ENCODE measurements at places on chromosomes 16 and 17.

- no peak for DNase-seq
Measured at GRCh38 chr16:65044873-65045272, 77.0 kb downstream of the CDH11 start.

DNA sequence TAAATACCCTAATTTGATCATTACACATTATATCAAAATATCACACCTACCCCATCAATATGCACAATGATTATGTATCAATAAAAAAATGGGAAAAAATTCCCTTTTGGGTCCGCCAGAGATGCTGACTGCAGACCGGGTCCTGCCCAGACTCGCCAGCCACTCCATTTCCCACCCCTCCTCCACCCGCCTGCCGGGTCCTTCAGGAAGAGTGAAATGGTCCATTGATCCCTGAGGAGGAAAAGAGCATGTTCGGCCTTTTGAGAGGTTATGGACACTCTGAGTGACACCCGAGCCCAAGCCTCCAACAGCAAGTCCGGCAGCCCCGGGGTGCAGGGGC, 123.9 kb upstream of the ZFHX3 start:
- no peak for DNase-seq

GRCh38 chr17:68699936-68700335, 98.8 kb upstream of the FAM20A start:
- DNase-seq, result no peak

- DNase-seq, result no peak
Measured at GRCh38 chr17:46124695-46125592, 68.3 kb downstream of the KANSL1 start.

GRCh38 chr16:278863-279366, 1.5 kb upstream of the ARHGDIG start:
- peak; percentile 69 for DNase-seq

GRCh38 chr17:29612094-29612403, 10.7 kb downstream of the CORO6 start:
- no peak for DNase-seq

GRCh38 chr17:48633266-48633677, 7.1 kb upstream of the HOXB9 start:
- DNase-seq, result no peak

GRCh38 chr17:75178453-75178852, 4.3 kb downstream of the SUMO2 start:
- peak; percentile 21 for DNase-seq

DNA sequence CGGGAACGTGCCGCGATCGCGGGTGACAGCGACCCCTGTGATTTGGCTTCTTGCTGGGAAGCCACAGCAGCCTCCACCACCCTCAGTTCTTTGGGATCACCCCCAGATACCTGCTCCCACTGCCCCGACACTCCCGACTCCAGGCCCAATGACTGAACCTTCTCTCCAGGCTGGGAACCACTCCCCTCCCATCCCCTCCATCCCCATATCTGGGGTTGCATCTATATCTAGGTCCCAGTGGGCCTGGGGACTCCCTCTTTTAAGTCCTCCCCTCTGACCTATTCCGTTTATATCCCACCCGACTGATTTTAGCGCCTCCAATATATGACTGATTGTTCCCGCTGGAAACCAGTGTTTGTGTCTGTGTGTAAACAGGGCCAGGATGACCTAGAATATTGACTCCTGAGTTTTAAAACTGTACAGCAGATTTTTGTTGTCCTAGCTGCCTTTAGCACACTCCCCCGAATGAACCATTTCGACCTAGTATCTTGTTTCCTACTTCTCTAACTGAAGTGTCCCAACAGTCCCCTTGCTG, 667 bp downstream of the PSMD3 start:
- no peak for DNase-seq

DNA sequence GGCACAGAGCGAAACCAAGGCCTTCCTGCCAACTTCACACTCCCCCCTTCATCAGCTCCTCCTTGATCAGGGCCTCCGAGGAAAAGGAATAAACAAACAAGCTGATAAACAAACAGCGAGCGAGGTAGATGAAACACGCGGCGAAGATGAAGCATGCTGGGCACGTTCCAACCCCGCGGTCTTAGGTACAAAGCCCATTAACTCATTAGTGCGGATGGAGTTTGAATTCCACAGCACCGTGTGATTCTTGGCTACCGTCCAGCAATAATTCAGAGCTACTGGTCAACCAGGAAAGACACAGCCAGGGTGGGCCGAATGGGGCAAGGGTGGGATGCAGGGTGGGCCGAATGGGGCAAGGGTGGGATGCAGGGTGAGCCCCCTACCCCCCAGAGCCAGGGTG, 67.3 kb downstream of the RBFOX3 start:
- DNase-seq, result no peak

DNA sequence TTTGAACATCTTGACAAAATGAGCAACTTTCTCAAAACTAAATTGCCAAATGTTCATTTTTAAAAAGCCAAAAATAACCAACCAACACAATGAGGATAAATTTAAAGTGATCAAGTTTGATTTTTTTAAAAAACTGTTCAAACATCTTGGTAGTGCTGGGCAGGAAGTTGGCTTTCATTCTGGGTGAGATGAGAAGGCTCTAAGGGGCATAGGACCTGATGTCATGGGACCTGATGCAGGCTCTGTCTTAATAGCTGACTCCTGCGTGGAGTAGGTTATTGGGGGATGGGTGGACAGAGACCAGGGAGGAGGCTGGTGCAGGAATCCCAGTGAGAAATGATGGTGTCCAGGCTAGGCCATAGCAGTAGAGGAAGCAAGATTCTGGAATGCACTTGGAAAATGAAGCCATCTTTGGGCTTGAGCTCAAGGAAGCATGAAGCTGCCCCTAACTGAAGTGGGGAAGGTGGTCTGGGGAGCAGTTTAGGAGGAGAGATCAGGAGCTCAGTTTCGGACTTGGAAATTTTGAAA, 20.4 kb downstream of the NLRC5 start:
- no peak for DNase-seq

DNA sequence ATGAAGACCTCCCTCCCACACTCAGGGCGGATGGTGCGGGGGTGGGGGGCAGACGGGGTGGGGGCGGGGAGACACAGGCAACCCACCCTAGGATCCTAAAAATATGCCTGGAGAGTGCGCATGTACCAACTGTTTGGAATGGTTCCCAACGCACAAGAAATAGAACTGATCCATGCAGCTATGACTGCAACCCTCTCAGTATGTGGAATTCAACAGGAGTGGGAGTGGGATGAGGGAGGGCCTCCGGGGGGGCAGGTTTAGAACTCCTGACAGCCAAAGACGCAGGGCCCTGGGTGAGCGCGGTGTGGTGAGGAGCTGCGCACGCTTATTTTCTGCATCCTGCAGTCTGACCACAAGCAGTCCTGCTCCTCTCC, 1.1 kb upstream of the P2RX5 start:
- no peak for DNase-seq

GRCh38 chr16:51051671-51052070, 99.4 kb downstream of the SALL1 start:
- DNase-seq, result no peak

DNA sequence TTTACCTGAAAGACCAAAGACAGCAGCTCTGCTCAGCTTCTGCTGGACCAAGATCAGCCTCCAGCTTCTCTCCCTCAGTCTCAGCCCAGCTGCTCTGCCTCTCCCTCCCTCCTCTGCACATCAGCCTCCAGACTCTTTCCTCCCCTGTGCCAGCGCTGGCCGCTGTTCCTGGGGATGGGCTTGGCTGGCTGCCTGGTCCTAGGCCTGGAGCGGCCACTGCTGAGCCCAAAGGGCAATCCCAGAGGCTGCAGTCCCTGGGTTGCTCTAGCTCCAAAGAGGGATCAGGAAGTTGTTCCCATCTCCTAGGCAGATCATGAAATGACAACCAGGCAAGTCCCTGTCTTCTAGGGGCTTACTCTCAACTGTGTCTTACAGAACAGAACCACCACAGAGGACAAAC, 31.3 kb downstream of the DCUN1D3 start:
- DNase-seq, result no peak

GRCh38 chr16:77657016-77657415, 65.3 kb upstream of the NUDT7 start:
- DNase-seq, result peak; percentile 2

DNA sequence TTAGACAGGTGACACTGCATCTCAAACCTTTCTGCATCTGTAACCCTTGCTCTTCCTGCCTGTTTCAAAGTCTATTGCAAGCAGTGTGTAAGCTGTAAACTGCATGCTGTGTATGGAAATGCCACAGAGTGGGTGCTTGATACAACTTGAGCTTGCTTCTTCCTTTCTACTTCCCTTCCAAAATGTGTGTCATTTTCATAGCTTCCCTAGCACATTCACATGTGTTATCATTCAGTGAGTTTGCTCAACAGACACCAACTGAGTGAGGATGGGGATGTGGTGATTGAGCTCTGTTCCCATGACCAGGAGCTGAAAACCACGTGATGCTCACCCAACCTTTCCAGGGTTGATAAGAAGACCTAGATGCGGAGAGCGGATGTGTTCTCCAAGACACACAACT, 111.1 kb downstream of the VAT1L start:
- no peak for DNase-seq

- DNase-seq, result no peak
Measured at GRCh38 chr16:89417352-89417751, 73.0 kb downstream of the ANKRD11 start.

- no peak for DNase-seq
Measured at GRCh38 chr17:73801455-73802100, 157.3 kb upstream of the SDK2 start.

GRCh38 chr17:62188713-62189112, 123.6 kb upstream of the MED13 start:
- no peak for DNase-seq

- no peak for DNase-seq
Measured at GRCh38 chr17:32871746-32872145, 5.2 kb downstream of the MYO1D start.

GRCh38 chr16:2973093-2973492, 3.9 kb downstream of the PAQR4 start:
- no peak for DNase-seq

GRCh38 chr16:49603956-49604355, 230.4 kb downstream of the C16orf78 start:
- no peak for DNase-seq

- no peak for DNase-seq
Measured at GRCh38 chr17:73580073-73580710, 64.1 kb downstream of the SDK2 start.

GRCh38 chr16:11140098-11140375, 116.0 kb downstream of the SOCS1 start:
- DNase-seq, result peak; percentile 78

DNA sequence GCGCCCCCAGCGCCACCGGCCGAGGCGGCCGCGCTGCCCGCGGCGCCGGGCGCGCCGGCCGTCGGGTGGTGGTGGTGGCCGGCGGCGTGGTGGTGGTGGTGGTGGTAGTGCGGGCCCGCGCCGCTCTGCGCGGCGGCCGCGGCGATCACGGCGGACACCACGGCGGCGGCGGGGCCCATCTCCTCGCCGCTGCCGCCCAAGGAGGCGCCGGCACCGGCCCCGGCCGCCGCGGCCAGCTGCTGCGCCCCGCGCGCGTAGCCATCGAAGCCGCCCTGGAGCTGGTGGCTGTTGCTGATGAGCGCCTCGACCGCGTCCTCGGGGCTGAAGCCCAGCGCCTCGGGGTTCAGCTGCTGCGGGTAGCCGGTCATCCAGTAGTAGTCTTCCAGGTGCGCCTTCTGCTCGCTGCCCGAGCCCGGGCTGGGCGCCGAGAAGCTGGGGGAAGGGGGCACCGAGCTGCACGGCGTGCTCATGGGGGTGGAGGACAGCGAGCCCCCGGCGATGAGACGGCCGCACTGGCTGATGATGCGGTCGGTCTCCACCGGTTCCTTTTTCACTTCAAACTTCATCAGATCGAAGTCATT, 1.2 kb downstream of the MAF start:
- peak; percentile 20 for DNase-seq

DNA sequence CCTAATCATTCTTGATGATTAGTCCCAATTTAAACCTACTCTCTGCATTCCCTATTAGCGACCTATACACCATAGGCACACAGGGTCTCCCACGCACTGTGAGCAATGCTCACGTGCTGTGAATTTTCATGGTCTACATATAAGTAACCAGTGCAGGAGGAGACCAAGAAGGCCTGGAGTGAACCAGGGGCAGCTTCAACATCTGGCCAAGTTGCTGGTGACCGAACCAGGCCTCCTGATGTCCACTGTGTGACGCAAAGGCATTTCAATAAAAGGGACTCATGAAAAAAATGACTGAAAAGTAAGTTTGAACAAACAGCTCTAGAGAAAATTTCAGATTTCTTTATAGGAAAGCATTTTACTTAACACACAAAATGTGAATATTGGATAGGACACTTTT, 107.0 kb downstream of the ZFHX3 start:
- DNase-seq, result no peak

- no peak for DNase-seq
Measured at GRCh38 chr17:58265271-58265670, 15.5 kb downstream of the MPO start.

DNA sequence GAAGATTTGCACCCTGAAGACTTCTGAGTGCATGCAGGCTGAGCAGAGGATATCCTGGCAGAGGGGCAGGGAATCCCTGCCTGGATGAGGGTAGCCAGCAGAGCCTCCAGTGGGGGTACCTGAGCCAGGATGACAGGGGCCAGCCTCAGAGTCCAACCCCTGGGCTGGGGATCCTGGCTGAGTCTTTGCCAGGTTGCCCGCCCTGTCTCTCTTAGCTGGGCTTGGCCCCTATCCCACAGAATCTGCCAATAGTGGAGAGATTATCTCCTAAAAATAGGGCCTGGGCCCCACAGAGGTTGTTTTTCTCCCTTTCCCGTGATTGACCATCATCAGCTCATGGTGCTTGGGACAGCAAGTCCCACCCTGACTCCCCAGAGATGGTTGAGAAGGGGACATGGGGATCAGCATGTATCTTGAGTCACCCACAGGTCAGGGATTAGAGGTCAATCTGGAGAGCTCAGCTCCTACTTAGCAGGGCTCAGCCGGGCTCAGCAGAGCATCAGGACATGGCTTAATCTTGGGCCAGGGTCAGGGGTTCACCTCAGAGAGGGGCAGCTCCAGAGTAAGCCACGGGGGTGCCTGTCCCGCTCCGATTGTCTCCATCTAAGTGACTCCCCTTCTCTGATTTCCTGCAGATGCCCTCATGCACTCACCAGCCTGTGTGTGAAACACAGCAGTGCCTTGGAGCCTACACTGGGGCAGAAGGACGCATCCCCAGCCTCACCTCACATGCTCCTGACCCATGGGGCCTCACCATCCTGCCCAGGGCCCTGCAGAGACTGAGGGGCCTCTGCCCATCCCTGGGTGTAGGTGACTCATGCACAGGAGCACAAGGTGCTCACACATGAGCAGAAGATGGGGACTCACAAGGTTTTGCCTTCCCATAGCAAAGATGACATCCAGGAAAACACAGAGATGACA, 11.5 kb downstream of the CDH16 start:
- DNase-seq, result no peak

GRCh38 chr16:81313701-81314602, 810 bp upstream of the GAN start:
- DNase-seq, result peak; percentile 19

DNA sequence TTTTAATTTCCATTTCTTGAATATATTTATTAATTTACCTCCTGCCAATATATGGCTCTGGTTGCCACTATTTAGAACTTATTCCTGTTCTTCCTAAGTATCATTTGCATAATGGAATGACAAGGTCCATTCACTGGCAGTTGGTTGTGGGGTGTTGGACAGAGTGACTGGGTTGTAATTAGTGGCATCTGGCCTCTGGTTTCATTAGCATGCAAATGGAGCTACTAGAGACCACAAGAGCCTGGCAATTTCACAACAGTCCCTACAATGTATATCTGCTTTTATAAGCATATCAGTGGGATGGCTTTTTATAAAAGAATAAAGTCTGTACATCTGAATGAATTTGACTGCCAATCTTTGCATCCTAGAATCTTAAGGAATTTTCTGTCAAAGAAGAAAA, 1030.9 kb upstream of the CDH8 start:
- DNase-seq, result no peak

All from activated CD8-positive, alpha-beta T cell treated with anti-CD3 and anti-CD28 coated beads for 36 hours (primary cell).